ENCODE measurements at places on chromosomes 2 and 18.

DNA sequence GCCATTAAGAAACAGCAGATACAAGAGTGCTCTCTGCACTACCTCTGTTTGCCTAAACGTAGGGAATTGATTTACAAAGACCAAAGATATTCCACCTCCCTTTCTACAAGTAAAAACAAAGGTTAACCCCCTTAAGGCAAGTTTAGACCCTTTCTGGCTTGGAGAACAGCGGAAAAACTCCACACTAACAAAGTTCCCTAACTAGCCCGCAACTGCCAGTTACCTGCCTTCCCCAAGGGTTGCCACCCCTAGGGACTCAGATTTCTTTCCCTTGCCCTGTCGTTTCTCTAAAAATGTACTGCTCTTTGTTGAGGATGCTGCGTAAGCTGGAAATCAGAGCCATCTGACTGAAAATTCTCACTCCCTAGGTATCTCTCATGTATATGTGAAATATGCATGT lies 627.5 kb upstream of the SOX11 start:
- DNase-seq: no peak

- no peak for DNase-seq
Observed at GRCh38 chr2:226488034-226488433, 311.6 kb downstream of the IRS1 start.

- peak; percentile 55 for DNase-seq
Observed at GRCh38 chr2:121648206-121649148, 785 bp downstream of the CLASP1 start.

- DNase-seq: no peak
Observed at GRCh38 chr18:46182633-46183358, 78.6 kb downstream of the HAUS1 start.

DNA sequence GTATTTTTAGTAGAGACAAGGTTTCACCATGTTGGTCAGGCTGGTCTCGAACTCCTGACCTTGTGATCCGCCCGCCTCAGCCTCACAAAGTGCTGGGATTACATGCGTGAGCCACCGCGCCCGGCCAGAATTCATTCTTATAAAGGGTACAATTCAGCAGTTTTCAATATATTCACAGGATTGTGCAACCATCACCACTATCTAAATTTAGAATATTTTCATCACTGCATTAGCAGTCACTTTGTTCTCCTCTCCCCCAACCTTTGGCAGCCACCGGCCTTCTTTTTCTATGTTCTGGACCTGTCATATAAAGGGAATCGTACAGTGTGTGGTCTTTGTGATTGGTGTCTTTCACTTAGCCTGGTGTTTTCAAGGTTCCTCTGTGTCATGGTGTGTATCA lies 40.7 kb downstream of the TCF7L1 start:
- no peak for DNase-seq

- no peak for DNase-seq
Observed at GRCh38 chr2:34254272-34254878, 655.3 kb upstream of the FAM98A start.

GRCh38 chr18:51028201-51028805 lies 1.7 kb upstream of the SMAD4 start:
- DNase-seq: peak; percentile 27

GRCh38 chr2:203758841-203759689 lies 52.6 kb downstream of the CD28 start:
- DNase-seq: no peak

GRCh38 chr2:8488001-8488738 lies 193.7 kb upstream of the ID2 start:
- DNase-seq: peak; percentile 70

- no peak for DNase-seq
Observed at GRCh38 chr18:74226156-74226555, 65.6 kb downstream of the CYB5A start.

- DNase-seq: no peak
Observed at GRCh38 chr18:62060820-62061219, 126.0 kb downstream of the PIGN start.

- DNase-seq: no peak
Observed at GRCh38 chr18:75582406-75582821, 154.9 kb upstream of the SMIM21 start.

GRCh38 chr18:24397131-24397693 lies 412 bp downstream of the OSBPL1A start:
- DNase-seq: peak; percentile 32

DNA sequence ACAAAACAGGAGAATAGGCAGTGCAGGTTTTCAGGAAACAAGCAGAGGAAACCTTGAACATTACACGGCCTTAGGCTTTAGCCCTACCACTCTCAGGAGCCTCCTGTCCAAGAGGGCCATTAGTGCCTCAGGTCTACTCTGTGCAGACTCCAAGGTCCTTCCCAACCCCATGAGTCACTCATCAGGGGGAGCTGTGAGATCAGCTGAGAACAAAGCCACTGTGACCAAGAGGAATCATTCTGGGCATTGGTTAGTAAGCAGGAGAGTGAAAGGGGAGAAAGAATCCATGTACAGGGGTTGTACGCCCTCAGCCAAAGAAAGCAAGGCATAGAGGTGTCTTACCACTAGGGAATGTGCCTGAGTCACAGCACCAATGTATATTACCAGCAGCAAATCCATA lies 680.3 kb downstream of the DPP10 start:
- no peak for DNase-seq

- DNase-seq: no peak
Observed at GRCh38 chr2:54191361-54192135, 64.5 kb downstream of the TSPYL6 start.

- peak; percentile 9 for DNase-seq
Observed at GRCh38 chr2:120749506-120750431, 14.1 kb downstream of the GLI2 start.

- DNase-seq: no peak
Observed at GRCh38 chr2:120869730-120870466, 134.2 kb downstream of the GLI2 start.

DNA sequence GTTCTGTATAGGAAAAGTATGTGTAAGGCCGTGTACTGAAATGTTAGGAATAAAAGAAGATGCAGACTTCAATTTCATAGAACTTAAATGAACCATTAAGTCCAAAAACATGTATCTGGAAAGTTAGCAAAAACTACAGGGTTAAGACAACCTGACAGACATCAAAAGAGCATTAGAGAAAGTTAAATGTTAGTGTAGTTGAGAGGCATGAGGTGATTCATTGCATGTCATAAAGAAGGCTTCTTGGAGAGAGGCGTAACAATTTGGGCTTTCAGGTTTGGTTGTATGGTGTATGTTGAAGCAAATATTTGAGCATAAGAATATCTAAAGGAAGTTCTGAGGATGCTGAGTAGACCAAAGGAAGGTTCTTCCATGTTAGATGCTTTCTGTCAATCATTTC lies 6.3 kb downstream of the EPC2 start:
- no peak for DNase-seq

DNA sequence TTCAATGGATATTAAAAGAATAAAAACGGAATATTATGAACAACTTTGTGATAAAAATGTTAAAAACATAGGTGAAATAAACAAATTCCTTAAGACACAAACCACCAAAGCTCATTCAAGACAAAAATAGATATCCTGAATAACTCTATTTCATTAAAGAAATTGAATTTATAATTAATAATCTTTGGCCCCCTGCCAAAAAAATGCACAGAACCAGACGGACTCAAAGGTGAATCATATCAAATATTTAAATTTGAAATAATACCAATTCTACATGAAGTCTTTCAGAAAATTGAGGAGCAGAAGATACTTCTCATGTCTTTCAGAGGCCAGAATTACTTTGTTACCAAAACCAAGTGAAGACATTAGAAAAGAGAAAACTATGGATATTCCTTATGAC lies 128.3 kb upstream of the KLHL29 start:
- DNase-seq: no peak

DNA sequence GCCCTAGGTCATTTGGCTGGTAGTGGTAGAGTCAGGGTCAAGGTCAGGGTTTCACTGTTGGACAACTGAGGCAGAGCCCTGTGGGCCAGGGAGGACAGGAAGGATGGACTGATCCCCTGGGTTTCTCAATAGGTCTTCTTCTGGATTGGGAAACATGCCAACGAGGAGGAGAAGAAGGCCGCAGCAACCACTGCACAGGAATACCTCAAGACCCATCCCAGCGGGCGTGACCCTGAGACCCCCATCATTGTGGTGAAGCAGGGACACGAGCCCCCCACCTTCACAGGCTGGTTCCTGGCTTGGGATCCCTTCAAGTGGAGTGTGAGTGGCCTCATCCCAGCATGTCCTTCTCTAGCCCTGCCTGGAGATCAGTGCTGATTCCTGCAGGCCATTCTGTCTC lies 18.1 kb downstream of the VIL1 start:
- DNase-seq: no peak

GRCh38 chr2:186309901-186310300 lies 176.2 kb upstream of the ZC3H15 start:
- DNase-seq: no peak

DNA sequence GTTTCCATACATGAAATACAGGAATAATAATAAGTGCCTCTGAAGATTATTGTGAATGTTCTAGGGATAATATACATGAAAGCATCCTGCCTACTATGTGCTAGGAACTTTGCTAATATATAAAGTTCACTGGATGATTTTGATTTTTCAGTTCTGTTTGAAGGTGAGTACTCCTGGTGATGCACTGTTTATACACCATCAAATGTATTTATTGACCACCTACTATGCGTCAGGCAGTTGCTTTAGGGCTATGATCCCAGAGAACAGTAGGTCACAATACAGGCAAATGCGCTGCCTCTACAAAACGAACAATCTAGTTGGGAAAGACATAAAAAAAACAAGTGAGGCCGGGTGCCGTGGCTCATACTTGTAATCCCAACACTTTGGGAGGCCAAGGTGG lies 10.7 kb downstream of the TXNDC9 start:
- DNase-seq: no peak

- DNase-seq: no peak
Observed at GRCh38 chr2:239341146-239341732, 59.6 kb downstream of the HDAC4 start.

- DNase-seq: no peak
Observed at GRCh38 chr18:45522371-45522770, 92.9 kb upstream of the SLC14A2 start.

- DNase-seq: no peak
Observed at GRCh38 chr2:239145106-239145505, 255.7 kb downstream of the HDAC4 start.

Data from activated CD4-positive, alpha-beta memory T cell treated with anti-CD3 and anti-CD28 coated beads, Interleukin-2, amount 10 ng/mL, durations not matched to agents 7 days and 5 days (primary cell).